ENCODE measurements at places on chromosomes 6 and 20. TPM values are rescaled to one million over a fixed set of nuclear protein-coding genes. Genes with fewer than 3 reads are reported as not detected.

The SLC32A1 gene
- not detected for total RNA-seq

The PTK7 gene
- total RNA-seq: 13.0 TPM

The MYLK4 gene
- total RNA-seq: 0.36 TPM

The PRICKLE4 gene
- 1.2 TPM for total RNA-seq

The KHDRBS2 gene
- total RNA-seq: 7.6 TPM

The GMDS gene
- 26.8 TPM for total RNA-seq

The GABRR1 gene
- not detected for total RNA-seq

The TRIM40 gene
- total RNA-seq: not detected

The SLC22A2 gene
- not detected for total RNA-seq

The KCNB1 gene
- not detected for total RNA-seq

The PROKR2 gene
- not detected for total RNA-seq

The SLC26A8 gene
- total RNA-seq: not detected

The RSPO4 gene
- not detected for total RNA-seq

The LIN28B gene
- not detected for total RNA-seq

The NEDD9 gene
- total RNA-seq: 37.4 TPM

- no peak for DNase-seq
These were observed 285.4 kb downstream of the CLIC5 start for GRCh38 chr6:45730232-45730631.

GRCh38 chr6:44556046-44556445, 168.5 kb downstream of the CDC5L start:
- DNase-seq: no peak

DNA sequence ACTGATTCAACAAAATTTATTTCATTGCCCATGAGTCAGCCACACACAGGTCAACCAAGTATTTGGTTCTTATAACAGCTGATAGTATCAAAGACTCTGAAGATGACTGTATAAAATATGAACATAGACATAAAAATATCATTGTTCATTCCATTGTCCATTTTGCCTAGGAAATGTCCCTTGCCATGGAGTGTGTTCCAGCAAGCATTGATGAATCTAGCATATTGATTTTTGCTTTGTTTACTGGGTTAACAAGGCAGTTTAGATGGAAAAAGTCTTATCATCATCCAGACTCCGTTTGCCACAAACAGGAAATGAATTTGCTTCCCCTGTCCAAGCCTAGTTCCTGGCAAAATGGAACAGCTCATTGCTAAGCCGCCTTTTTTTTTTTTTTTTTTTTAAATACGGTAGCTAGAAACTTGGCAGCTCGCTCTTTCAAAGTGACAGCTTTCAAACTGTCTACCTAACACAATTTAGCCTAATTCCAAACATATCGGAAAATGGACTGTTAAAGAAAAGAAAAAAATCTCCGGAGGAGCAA, 7.5 kb downstream of the F13A1 start:
- no peak for DNase-seq

- DNase-seq: peak; percentile 13
These were observed 30.1 kb downstream of the SF3B5 start for GRCh38 chr6:144065213-144065660.

DNA sequence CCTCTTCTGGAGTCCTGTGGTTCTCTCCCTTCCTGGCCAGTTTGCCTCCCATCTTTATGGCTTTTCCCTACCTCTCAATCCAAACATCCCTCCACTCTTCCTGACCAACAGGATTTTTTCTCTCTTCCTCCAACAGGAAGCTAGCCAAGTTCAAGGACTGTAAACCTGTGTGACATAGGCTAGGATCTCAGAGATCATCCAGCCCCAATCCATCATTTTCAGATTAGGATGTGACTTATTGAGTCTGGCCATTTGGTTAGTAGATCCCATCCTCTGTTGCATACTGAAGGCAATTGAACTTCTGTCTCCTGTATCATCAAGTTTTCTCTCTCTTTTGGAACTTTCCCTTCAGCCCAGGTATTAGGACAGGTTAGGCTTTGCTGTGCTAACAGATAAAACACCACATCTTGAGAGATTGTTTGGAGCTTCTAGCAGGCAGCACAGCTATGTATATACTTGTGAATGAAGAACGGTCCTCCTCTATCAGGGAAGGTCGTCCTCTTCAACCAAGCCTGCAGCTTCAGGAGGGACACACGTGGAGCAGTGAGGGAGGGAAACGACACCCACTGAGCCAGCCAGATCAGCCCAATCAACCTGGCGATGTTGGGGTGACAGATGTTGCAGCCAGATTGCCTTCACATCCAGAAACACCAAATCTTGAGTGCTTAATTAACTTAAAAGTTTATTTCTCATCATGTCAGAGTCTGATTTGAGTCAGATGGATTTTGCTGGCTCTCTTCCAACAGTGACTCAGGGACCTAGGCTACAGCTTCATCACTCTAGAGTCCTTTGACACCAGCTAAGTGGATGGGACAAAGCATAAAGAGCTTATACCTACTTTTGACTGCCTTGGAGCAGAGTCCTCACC, 106.8 kb downstream of the GJA10 start:
- DNase-seq: no peak

DNA sequence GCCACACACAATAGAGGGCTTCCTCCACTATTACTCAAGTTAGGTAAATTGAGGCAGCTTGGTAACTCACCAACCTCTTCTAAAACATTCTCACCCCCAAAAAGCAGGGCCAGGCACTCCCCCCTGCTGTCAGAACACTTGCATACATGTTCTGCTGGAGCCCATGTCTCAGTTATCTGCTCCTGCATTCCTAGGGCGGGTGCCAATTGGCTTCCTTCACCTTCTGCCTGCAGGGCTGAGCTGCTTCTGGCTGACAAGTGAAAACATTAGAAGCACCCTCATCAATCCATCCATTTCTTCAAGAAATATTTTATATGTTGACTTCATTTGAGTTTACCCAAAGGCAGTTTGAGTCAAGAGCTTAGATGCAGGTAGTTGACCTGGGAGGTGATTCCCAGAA, 4.5 kb upstream of the ENTPD6 start:
- DNase-seq: no peak

DNA sequence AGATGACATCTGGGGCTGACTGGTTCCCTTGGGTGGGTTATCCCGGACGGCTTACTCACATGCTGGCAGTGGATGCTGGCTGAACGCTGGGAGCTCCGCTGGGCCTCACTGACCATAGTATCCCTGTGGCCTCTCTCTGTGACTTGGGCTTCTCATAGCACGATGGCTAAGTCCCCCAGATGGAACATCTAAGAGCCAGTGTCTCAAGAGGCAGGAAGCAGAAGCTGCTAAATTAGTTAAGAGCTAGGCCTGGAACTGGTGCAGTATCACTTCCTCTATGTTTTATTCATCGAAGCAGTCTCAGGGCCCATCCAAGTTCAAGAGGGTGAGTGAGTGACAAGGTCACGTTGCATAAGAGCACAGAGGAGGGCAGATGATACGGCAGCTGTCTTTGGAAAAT, 116.5 kb upstream of the LAMP5 start:
- peak; percentile 63 for DNase-seq

DNA sequence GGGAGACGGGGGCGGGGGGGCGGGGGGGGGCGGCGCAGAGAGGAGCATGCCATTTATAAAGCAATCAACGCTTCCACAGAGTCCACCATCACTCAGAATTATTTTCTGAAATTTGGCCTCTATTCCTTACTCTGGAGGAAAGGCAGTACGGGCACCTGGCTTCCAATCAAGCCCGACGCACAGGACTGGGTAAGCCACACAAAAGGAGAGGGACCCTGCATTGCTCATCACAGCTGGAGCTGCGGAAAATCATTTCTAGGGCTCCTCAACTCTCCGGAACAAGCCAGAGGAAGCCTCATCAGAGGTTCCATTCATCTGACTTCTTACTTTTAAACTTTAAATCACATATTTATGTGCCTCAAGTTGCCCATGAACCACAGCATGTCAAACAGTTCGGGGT, 55.9 kb downstream of the TTI1 start:
- no peak for DNase-seq

- DNase-seq: no peak
These were observed 11.2 kb upstream of the SERPINB9 start for GRCh38 chr6:2914318-2914660.

GRCh38 chr6:170190046-170190445, 100.8 kb downstream of the DLL1 start:
- DNase-seq: no peak

DNA sequence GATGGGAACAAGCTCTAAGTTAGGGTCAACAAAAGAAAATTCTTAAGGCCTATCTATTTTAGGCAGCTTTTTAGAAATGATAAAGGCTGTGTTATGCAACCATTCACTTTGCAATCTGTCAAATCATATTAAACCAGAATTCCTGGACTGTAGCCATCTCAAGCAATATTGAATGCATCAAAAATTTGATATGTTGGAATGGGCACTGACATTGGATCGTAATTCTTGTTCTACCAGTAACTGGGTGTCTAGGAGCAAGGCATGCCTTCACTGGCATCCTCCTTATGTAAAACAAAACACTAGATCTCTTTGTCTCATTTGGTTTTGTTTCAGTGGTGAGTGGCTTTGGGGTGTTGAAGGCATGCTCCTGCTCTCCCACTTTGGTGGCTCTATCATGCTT, 145.6 kb downstream of the JARID2 start:
- DNase-seq: no peak

- no peak for DNase-seq
These were observed 542.3 kb upstream of the JARID2 start for GRCh38 chr6:14703586-14703985.

DNA sequence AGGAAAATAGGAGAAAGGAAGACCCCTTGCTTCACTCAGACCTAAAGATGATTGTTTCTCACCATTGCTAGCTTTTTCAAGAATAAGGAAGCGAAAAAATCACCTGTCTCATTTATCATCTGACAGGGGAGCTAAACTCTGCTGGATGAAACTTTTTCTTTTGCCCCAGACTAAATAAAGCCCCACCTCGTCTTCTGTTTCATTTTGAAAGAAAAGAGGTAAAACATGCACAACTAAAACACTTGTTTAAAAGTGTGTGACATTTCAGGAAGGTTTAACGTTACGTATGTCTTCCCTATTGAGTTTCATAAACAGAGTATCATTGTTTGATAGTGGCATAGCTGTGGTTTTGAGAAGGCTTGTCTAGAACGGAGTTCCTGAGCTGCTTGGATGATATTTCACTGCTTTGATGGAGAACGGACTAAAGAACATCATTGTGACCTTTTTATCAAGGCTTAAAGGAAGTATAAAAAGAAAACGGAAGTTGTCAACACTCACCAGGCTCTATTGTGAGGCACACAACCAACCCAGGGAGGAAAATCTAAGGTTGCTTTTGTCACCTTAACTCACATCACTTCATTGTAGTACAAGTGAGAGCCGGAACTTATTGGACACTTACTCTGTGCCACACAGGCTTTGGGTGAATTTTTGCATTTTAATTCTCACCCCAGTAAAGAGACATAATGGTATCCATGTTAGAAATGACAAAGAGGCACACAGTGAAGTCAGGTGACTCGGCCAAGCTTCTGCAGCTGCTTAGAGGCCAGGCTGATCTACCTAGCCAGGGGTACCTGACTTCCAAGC, 29.5 kb downstream of the TSHZ2 start:
- DNase-seq: peak; percentile 91

DNA sequence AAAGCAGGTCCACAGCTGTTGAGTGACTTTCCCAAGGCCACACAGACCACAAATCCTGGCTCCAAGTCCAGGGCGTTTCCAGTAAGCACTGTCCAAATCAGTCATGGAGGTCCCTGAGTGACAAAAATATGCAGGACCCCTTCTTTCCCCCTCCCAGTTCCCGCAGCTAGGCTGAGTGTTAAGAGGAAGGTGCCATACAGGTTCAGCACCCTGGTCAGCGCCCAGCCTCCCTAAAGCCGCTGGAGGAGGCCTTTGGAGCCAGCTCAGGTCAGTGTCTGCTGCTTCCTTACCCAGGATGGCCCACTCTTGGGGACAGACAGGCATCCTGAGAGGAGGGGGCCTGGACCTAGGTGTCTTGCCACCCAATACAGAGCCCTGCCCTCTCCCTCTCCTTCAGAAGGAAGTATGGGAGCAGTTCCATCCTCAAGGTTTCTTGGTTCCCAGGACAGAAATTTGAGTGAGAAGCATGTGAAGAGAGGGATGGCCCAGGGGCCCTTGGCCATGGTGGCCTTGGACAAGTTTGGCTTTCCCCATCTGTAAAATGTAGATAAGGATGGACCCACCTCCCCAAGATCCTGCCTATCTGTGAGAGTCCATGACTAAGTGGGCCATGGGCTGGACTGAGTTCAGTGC, 13.2 kb downstream of the TMEM74B start:
- peak; percentile 10 for DNase-seq

DNA sequence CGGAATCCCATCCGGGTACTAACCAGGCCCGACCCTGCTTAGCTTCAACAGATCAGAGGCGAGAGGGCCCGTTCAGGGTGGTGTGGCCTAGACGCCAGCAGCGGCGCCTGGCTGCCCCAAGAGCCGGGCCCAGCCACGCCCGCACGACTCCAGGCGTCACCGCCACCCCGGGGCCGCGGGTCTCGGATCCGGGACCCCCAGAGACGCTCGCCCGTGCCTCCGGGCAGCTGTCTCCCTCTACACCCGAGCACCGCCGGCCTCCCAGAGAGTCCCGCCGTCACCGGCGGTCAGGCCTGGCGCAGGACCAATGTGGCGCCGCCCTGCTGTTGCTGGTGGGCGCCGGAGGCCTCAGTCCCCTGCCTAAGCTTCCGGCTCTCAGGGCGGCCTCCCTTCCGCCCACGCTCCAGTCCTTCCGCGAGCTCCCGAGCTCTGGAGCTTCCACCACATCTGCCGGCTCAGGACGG, 441.2 kb upstream of the DEFB115 start:
- no peak for DNase-seq

DNA sequence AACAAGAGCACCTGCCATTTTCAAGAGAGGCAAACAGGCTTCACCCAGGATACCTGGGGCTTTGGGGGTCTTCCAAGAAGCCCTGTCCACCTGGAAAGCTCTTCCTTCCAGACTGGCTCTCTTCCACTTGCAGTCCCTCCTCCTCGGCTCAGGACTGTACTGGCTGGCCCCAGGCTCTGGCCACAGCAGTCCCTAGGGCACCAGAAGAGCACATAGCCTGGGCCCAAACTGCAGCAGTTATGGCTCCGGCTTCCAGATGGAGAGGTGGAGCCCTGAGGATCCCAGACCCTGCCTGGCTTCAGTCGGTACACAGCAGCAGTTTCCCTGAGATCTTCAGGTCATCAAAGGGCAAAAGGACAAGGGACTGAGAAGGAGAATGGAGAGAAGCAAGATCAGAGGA, 1.6 kb upstream of the SLC35B2 start:
- DNase-seq: no peak

- no peak for DNase-seq
These were observed 472.5 kb upstream of the BTBD3 start for GRCh38 chr20:11445161-11445560.
